GM04504 (cell line): ENCODE measurements at places on chromosomes 11 and 22.

DNA sequence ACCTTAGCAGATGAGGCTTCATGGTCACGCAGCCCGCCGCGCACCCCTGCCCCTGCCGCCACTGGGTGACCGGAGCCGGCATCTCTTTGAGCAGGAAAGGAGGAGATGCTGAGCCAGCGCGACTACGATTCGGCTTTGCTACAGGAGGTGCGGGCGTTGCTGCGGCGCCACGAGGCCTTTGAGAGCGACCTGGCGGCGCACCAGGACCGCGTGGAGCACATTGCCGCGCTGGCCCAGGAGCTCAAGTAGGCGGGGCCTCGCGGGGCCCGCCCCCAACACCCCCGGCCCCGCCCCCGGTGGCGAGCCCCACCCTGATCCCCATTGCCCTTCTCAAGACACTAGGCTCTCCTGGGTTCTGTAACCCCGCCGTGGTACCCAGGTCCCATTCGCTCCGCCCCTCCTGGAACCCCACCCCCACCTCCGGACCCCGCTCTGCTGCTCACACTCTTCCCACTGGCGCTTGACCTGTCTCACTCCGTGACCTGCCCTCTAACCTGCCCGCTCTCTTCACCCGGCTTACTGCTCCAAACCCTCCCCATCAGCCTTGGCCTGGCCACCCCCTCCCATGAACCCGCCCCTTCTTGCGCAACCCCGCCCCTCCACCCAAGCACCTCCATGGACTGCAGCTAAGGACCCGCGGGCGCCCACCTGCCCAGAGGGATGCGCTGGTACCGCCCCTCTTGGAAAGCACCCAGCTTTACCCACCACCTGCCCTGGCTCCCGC lies 9.1 kb downstream of the CTSF start:
- DNase-seq, result no peak

- no peak for DNase-seq
These were observed 41.0 kb upstream of the CD5 start for GRCh38 chr11:61061081-61061826.

- no peak for DNase-seq
These were observed 19.6 kb upstream of the OR8D2 start for GRCh38 chr11:124339396-124340141.

GRCh38 chr11:121456151-121456550 lies 3.4 kb upstream of the SORL1-AS1 start:
- no peak for DNase-seq

DNA sequence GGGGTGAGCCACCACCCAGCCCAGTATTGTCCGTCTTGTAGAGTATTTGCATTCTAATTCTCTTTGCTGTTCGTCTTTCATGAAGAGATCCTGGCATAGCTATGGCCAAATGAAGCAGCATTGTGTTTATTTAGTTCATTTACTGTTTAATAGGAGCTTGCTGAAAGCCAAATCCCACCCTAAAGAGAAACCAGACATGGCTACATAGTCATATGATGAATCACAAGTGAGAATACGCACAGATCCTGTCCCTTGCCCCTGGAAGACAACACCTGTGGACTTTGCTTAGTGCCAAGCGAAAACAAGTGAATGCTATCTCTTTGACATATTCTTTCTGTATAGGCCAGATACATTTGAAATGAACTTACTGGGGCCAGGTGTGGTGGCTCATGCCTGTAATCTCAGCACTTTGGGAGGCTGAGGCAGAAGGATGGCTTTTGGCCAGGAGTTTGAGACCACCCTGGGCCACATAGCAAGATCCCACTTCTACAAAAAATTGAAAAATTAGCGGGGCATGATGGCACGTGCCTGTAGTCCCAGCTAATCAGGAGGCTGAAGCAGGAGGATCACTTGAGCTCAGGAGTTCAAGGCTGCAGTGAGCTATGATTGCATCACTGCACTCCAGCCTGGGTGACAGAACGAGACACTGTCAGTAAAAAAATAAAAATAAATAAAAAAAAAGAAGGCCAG lies 5.1 kb upstream of the ARFGAP3 start:
- DNase-seq, result no peak

DNA sequence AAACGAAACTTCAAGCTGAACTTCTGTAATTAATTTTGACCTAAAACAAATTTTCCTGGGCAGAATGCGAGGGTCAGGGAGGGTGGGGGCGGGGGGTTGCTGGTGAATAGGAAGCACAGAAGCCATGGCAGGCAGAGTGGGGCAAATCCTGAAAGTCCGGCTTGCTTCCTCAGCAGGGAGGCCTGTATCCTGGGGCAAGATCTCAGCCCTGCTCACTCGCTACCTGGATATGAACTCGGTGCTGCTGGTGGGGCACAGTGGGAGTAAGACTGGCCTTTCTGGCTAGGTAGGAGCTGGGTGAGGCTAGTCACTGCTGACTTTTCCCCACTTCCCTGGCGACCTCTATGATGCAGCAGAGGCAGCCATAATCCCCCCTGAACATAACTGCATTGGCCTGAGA lies 168.9 kb upstream of the CHORDC1 start:
- DNase-seq, result no peak

DNA sequence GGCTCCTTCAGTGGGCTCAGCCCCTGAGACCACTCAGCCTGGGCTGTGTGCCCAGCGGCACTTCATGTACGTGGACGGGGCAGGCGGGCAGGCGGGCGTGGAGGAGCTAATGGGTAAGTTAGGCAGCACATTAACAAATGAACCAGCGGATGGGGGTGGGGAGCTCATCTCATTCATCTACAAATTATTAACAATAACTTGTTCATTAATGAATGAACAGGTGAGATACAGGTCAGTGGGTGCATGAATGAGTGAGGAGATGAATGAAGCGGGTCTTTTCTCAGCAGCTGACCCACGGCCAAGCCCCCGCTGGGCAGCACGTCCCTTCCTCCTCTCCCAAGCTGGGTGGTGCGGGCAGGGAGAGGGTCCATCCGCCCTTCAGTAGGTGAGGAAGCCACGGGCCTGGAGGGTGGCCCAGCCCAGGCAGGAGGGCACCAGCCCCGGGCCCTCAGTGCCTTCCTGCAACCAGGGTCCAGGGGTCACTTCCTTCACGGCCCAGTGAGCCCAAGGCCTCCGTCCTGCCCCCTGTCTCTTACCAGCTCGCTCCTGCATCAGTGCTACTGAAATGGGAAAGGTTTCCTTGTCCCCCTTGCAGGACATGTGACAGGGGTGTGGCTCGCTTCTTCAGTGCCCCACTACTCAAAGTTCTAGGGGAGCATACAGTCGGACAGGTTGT lies 60.5 kb upstream of the KCNQ1OT1 start:
- DNase-seq, result no peak

DNA sequence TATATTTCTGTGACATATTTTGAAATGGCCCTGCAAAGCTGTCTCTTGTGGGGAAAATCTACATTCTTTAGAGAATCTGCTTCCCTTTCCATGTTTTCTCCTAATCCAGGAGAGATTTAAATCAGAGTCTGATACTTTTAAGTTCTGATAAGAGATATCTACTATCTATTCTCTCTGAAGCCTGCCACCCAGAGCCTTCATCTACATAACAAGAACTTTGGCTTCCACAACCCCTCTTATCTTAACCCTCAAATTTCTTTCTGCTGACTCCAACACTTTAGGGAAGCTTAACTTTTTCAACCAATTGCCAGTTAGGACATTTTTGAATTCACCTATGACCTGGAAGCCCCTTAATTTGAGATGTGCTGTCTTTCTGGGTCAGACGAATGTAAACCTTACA lies 965.2 kb downstream of the TBC1D22A start:
- DNase-seq, result no peak

- DNase-seq, result peak; percentile 93
These were observed 1.4 kb downstream of the PLXNB2 start for GRCh38 chr22:50305923-50306566.
